Retina (tissue), 1 donor: ENCODE measurements at places on chromosomes 1 and 21.
A peak's percentile ranks its signal among the peaks of the same experiment; 100 is the strongest.

- DNase-seq, result no peak
These were observed 15.2 kb upstream of the ADAMTSL4 start for GRCh38 chr1:150534002-150534401.

DNA sequence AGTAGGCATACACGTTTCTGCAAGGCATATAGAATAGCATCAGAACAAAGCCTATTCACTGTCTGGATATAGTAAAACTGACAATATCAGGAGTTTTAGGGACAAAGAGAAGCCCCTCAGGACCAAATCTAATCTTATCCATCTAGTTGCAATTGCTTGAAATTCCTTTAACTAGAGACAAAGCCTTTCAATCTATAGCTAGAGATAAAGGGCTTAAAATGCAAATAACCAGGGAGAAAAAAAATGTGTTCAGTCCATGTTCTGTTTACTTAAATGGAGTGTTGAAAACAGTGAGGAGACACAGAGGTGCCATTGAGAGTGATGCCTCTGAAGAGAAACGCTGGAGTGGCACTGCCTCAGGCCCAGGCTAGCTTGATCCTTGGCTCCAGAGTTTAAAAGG, 286.1 kb downstream of the DPYD start:
- DNase-seq, result no peak

- peak; percentile 65 for DNase-seq
These were observed 956 bp downstream of the ATP1A2 start for GRCh38 chr1:160116283-160117147.

- no peak for DNase-seq
These were observed 358.5 kb downstream of the GPATCH2 start for GRCh38 chr1:217272385-217272784.

DNA sequence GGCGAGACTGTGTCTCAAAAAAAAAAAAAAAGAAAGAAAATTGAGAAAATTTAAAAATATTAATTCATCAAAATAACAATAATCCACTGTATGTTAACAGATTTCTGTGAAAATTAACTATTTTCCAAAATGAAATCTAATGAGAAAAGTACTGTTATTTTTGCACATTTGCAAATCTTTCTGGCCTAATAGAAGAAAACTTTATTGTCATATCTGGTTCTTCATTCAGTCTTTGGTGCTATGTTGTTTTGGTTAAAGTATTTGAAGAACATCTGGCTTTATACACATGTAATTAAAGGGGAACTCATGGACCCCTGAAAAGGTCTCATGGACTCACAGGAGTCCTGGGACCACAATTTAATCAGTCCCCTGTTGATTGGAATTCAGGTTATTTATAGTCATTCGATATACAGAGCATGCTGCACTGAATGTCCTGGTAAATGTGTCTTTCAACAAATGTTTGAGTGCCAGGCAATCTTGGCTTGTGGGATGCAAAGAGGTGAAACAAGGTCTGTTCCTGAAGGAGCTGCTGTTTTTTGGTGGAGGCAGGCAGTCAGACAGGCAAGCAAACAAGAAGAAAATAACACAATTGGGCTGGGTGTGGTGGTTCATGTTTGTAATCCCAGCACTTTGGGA, 9.0 kb downstream of the AK4 start:
- no peak for DNase-seq

- DNase-seq, result no peak
These were observed 39.7 kb downstream of the MRAP start for GRCh38 chr21:32338209-32338921.

DNA sequence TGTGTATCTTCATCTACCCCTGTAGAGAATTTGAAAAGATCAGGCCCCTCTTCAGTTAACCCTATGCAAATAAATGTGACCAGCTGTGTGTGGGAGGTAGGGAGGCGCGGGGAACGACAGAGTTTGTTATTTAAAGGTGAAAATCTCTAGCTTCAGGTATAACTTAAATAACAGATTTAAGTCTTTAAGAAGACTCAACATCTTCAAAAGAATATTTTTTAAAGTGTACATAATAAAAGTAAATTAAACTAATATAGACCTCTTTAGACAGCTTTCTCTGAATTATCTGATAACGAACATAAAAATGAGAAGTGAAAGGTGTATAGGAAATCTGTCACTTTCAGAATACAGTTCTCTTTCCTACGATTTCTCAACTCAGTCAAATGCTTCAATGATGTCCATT, 16.0 kb downstream of the ANGPTL3 start:
- no peak for DNase-seq

DNA sequence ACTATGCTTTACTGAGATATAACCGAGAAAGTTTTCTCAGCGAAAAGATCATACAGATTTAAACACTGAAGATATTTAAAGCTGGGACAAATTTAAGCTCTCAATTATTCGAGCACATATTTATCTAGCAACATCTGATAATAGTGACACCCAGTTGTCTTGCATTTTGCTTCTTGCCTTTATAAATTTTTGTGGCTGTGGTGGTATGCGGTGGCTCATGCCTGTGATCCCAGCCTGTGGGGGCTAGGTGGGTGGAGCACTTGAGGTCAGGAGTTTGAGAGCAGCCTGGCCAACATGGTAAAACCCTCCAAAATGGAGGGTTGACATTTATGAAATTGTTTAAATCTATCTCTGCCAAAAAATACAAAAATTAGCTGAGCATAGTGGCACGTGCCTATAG, 312.2 kb downstream of the SPATA17 start:
- DNase-seq, result no peak

- DNase-seq, result no peak
These were observed 6.9 kb upstream of the SLC35F3 start for GRCh38 chr1:233897325-233898162.

DNA sequence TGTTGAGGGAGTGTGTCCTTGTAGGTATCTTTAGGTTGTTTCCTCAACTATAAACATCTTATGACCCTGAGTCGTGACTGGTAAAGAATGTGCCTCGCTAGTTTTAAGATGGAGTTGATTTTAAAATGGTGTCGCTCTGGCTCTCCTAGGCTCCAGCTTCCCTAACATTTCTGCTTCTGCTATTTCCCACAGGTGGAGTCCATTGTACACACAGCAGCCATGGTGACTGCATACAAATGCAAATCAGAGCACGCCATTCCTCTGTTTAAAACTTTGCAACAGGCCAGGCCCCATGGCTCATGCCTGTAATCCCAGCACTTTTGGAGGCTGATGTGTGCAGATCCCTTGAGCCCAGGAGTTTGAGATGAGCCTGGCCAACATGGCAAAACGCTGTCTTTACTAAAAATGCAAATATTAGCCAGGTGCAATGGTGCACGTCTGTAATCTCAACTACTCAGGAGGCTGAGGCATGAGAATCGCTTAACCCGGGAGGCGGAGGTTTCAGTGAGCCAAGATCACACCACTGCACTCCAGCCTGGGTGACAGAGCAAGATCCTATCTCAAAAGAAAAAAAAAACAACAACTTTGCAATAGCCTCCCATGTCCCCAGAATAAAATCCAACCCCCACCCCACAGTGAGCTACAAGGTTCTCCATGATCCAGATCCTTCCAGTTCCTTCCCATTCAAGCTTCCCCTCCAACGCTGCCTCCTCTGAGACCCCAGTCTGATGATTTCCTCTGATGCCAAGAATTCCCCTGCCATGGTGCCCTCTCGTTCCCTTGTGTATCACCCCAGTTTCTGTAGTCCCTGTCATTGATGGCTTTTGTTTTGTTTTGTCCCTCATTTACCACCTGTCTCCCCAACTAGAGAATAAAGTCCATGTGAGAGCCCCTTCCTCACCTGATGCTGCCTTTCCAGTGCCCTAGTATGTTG, 36.9 kb upstream of the KLHDC7A start:
- DNase-seq, result no peak

DNA sequence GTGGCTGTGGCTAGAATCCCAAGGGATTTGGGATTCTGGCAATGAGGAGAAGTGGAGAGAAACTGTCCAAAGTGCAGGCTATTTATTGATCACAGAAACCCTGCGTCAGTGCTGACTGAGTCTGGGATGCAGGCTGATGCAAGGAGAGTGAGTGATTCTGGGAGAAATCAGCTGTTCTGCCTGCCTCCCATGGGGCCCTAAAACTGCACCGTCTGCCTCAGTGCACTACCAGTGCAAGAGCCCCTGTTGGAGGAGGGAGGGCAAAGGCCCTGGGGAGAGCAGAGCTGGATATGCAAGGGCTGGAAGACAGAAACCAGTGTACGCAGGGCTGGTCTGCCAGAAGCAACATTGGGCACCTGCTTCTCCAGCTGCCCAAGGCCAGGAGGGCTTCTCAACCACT, 42.6 kb downstream of the C1orf198 start:
- no peak for DNase-seq

DNA sequence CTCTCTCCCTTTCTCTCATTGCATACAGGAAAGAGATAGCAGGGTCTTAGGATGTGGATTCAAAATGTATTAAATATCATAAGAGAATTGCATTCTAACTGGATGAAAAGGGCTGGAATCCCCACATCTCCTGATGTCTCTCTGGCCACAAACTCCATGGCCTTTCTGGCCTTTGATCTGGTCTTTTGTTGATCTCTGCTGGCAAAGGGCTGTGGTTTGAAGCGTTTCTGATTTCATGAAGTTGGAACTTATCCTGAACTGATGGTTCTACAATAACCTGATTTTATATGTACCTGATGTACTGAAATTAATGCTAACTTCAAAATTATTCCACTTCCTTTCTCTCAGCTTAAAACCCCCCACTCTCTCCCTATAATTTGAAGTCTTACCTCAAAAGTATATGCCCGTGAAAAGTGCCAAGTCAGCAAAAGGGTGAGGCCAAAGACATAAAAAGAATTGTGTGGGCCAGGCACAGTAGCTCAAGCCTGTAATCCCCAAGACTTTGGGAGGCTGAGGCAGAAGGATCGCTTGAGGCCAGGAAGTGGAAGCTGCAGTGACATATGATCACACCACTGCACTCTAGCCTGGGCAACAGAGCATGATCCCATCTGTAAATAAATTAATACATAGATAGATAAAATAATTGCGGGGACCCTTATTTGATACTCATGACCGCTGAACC, 6.4 kb upstream of the KIF14 start:
- no peak for DNase-seq

- no peak for DNase-seq
These were observed 94.5 kb downstream of the ROR1 start for GRCh38 chr1:63868268-63868781.

GRCh38 chr1:43693371-43693770, 14.0 kb upstream of the ST3GAL3 start:
- no peak for DNase-seq

GRCh38 chr1:47942240-47942629, 55.0 kb downstream of the TRABD2B start:
- DNase-seq, result no peak

DNA sequence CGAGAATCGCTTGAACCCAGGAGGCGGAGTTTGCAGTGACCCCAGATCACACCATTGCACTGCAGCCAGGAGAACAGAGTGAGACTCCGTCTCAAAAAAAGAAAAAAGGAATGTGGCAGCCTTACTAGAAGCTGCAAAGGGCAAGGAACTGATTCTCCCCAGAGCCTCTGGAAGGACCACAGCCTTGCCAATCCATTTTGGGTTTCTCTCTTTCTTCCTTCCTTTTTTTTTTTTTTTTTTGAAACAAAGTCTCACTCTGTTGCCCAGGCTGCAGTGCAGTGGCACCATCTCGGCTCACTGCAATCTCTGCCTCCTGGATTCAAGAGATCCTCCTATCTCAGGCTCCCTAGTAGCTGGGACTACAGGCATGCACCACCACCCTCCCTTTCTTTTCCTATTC, 9.9 kb upstream of the IFNGR2 start:
- DNase-seq, result no peak

GRCh38 chr1:100657876-100658715, 61.4 kb upstream of the VCAM1 start:
- DNase-seq, result no peak
